ENCODE measurements at places on chromosomes 3 and 15. TPM values are rescaled to one million over a fixed set of nuclear protein-coding genes. Genes with fewer than 3 reads are reported as not detected.

PARP6 gene
- 79.4 TPM for polyA plus RNA-seq

KLF13 gene
- 48.3 TPM for polyA plus RNA-seq

SI gene
- not detected for polyA plus RNA-seq

C3orf20 gene
- polyA plus RNA-seq: 0.21 TPM

AADACL2 gene
- polyA plus RNA-seq: not detected

CEP97 gene
- polyA plus RNA-seq: 11.5 TPM

NAA50 gene
- 163 TPM for polyA plus RNA-seq

PEAK1 gene
- polyA plus RNA-seq: 28.4 TPM

CEMIP gene
- 1.5 TPM for polyA plus RNA-seq

STAB1 gene
- 29.3 TPM for polyA plus RNA-seq

CLDN18 gene
- 0.69 TPM for polyA plus RNA-seq

NR1I2 gene
- 0.20 TPM for polyA plus RNA-seq

CHRM5 gene
- 0.03 TPM for polyA plus RNA-seq

CLRN1 gene
- 0.24 TPM for polyA plus RNA-seq

LARP6 gene
- 17.1 TPM for polyA plus RNA-seq

FANCD2OS gene
- polyA plus RNA-seq: not detected

C3orf80 gene
- polyA plus RNA-seq: 0.30 TPM

SLC28A1 gene
- 0.23 TPM for polyA plus RNA-seq

TMEM40 gene
- polyA plus RNA-seq: 16.9 TPM

DNAJA4 gene
- polyA plus RNA-seq: 78.0 TPM

C2CD4A gene
- polyA plus RNA-seq: not detected

DPH6 gene
- polyA plus RNA-seq: 13.9 TPM

All from muscle of back (tissue), 13 donors.